Natural killer cell (primary cell): ENCODE measurements at places on chromosomes 4 and X. TPM values are rescaled to one million over a fixed set of nuclear protein-coding genes. Genes with fewer than 3 reads are reported as not detected.

GRCh38 chr4:154877110-154877760 is 96.2 kb downstream of the RBM46 start:
- H3K27me3 ChIP-seq: no peaks in the 10 kb centered on the region
- no peak overlapping the region for H3K27ac ChIP-seq
- no peak for DNase-seq
- H3K4me3 ChIP-seq: no peak overlapping the region
- no peaks in the 10 kb centered on the region for H3K4me1 ChIP-seq

DNA sequence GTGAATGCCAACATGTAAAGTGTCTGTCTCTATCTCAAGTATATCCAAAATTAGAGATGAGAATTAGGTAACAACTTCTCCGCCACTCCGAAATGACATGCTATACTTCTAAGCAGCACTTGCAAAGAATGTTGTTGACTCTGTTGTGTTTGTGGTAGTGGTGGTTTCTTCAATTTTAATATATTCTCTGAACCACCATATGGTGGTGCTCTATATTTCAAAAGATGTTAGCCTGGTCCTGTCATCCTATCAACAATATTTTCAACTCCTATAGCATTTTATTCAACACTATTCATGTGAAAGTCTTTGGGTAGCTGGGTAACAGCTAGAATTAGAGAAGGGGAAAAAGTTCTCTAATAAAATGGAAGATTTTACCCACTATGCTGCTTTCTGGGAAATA is 1622.8 kb upstream of the IGFBP7 start:
- H3K4me1 ChIP-seq: no peaks in the 10 kb centered on the region
- no peak overlapping the region for H3K4me3 ChIP-seq
- no peak for DNase-seq

DNA sequence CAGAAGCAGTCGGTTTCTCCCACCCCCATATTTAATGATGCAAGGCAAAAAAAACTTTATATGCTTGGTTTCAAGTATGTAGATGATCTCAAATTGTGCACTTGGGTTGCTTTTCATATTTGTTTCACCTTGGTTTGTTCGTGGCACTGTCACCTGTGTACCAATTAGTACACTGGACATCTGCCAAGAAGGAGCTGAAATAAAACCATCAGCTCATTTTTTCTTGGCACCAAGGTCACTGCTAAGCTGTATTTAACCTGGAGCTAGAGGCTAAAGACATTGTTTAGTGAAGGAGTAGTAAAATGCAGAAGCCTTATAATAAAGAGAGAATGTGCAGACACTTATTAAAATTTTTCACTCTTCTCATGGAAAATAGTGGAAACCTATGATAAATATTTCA is 430.8 kb downstream of the ARHGAP24 start:
- H3K27me3 ChIP-seq: no peaks in the 10 kb centered on the region
- no peaks in the 10 kb centered on the region for H3K36me3 ChIP-seq
- H3K4me3 ChIP-seq: no peak overlapping the region
- no peak overlapping the region for H3K27ac ChIP-seq
- no peak for DNase-seq

DNA sequence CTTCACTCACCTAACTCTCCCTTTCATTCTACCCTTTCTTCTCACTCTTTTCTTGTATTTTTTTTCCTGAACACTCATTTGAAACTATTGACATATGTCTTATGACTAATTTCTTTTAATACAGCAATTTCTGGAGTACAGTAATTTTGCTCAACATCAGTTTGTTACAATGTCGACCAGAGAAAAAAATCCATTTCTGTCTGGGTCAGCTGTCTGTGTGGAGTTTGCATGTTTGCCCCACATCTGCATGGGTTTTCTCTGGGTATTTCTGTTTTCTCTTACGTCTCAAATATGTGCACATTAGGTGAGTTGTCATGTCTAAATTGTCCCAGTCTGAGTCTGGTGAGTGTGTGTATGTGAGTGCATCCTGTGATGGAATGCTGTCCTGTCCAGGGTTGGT is 294.8 kb downstream of the HS3ST1 start:
- H3K36me3 ChIP-seq: no peaks in the 10 kb centered on the region
- no peak overlapping the region for H3K27ac ChIP-seq
- H3K4me3 ChIP-seq: no peak overlapping the region

- DNase-seq: no peak
- no peaks in the 10 kb centered on the region for H3K4me1 ChIP-seq
- no peak overlapping the region for H3K4me3 ChIP-seq
- H3K36me3 ChIP-seq: no peaks in the 10 kb centered on the region
- no peaks in the 10 kb centered on the region for H3K27me3 ChIP-seq
- H3K27ac ChIP-seq: no peak overlapping the region
These were observed 60.9 kb downstream of the C4orf51 start for GRCh38 chr4:145740806-145741205.

GRCh38 chr4:33357121-33357520 is 2637.0 kb downstream of the PCDH7 start:
- DNase-seq: no peak
- no peaks in the 10 kb centered on the region for H3K27me3 ChIP-seq
- no peaks in the 10 kb centered on the region for H3K4me1 ChIP-seq

DNA sequence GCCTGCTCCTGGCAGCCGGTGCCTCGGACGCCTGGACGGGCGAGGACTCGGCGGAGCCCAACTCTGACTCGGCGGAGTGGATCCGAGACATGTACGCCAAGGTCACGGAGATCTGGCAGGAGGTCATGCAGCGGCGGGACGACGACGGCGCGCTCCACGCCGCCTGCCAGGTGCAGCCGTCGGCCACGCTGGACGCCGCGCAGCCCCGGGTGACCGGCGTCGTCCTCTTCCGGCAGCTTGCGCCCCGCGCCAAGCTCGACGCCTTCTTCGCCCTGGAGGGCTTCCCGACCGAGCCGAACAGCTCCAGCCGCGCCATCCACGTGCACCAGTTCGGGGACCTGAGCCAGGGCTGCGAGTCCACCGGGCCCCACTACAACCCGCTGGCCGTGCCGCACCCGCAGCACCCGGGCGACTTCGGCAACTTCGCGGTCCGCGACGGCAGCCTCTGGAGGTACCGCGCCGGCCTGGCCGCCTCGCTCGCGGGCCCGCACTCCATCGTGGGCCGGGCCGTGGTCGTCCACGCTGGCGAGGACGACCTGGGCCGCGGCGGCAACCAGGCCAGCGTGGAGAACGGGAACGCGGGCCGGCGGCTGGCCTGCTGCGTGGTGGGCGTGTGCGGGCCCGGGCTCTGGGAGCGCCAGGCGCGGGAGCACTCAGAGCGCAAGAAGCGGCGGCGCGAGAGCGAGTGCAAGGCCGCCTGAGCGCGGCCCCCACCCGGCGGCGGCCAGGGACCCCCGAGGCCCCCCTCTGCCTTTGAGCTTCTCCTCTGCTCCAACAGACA is 4.4 kb downstream of the SOD3 start:
- H3K27ac ChIP-seq: no peak overlapping the region
- no peak for DNase-seq
- peaks cover 2% of the 10 kb centered on the region for H3K27me3 ChIP-seq
- no peaks in the 10 kb centered on the region for H3K4me1 ChIP-seq

DNA sequence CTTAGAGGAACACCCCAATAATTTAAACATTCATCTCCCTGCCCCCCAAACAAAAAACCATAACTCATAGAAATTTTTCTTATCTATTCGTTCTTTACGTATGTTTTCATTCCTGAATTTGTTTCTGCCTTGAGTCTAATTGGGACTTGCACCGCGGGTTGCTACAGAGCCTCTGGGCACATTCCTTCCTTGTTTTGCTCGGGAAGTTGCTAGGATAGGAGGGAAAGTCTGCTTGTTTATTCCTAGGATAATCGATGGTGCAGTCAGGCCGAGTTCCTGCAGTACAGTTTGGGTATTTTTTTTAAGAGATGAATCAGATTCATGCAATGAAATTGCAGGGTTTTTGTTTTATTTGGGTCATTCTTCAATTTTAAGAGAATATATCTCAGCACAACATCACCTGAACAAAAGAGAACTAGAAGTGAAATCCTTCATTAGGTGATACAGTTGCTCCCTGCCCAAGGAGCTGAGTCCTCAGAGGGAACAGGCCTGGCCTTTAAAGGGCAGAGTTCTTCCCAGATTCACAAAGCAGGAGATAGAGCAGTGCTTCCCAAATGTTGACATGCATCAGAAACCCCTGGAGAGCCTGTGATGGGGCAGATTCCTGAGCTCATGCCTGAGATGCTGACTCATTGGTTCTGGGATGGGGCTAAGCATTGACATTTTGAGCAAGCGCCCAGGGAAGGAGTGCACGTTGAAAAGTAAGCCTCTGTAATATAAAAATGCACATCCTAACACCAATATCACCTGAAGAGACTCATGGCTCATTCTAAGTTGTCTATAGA is 114.9 kb upstream of the FAM9B start:
- no peaks in the 10 kb centered on the region for H3K27me3 ChIP-seq
- no peaks in the 10 kb centered on the region for H3K4me1 ChIP-seq
- no peak overlapping the region for H3K27ac ChIP-seq
- H3K36me3 ChIP-seq: no peaks in the 10 kb centered on the region
- H3K4me3 ChIP-seq: no peak overlapping the region
- DNase-seq: no peak

Gene DDX53
- total RNA-seq: not detected

Gene NAP1L5
- total RNA-seq: 12.7 TPM

Gene LANCL3
- 2.0 TPM for total RNA-seq

Gene NUDT10
- 0.40 TPM for total RNA-seq

Gene PASD1
- total RNA-seq: not detected
